NCI-H524 (cell line): ENCODE measurements at places on chromosomes 13 and 19.

DNA sequence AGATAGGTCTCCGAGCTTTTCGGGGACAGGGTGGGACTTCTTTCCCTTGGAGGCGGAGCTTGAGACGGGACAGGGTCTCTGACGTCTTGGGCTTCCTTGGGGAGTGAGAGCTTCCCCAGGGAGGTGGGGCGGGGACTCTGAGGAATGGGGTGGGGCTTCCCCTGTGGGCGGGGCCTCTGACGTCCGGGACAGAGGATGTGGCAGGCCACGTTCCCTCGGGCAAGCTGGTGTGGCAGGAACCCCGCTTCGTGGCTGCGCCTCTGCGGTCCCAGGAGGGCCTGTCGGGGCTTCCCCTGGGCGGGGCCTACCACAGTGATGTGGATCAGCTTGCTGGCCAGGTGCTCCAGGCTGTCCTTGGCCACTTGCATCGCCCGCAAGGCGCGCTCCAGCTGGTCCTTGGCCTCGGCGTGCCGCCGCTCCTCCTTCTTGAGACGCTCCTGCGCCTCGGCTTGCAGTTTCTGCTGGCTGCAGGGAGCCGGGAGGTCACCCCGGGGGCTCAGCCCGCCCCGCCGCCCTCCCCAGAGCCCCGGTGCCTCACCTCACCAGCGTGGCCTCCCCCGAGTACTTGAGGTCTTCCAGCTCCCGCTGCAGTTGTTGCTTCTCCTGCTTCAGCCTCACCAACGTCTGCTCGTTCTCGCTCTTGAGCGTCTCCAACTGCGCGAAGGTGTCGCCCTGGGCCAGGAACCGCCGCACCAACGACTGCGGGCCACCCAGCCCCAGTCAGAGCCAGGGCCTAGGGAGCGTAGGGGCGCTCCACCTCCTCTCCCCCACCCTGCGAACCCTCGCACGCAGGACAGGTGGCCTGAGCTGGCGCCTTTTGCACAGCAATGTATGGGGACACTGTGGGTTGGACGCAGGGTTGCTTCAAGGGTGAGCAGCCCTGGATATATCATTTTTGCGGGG is 3.3 kb upstream of the RGL3 start:
- peak; percentile 67 for DNase-seq

- no peak for DNase-seq
Measured at GRCh38 chr19:54356444-54357056, 8.2 kb downstream of the LAIR1 start.

DNA sequence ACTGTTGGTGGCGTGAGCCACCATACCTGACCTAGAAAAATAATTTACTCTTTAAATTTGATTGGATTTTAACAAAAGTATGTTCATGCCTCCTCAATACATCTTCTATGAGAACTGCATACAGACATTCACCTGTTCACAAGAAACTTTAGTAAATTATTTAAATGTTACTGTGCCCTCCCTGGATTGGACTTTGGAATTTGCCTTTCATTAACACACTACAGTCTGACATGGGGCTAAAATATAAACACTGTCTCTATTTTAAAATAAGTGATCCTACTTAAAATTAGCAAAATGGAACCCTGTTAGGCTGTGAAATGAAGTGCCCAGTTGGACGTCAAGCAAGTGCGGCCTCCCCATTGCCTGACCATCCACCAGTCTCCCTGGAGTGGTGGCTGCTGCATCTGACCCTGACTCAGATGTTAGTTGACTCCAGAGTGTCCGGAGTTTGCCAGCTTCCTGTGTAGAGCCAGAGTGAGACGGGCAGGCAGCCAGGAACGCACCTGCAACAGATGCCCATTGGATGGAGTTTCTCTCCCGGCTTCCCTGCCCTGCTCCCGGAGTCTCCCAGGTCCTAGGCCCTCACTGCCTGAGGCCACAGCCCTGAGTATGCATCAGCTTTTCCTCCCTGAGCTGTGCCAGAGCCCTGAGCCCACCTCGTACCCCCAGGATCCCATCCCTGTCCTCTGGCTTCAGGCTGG is 45.9 kb upstream of the ATP11A start:
- DNase-seq = no peak

DNA sequence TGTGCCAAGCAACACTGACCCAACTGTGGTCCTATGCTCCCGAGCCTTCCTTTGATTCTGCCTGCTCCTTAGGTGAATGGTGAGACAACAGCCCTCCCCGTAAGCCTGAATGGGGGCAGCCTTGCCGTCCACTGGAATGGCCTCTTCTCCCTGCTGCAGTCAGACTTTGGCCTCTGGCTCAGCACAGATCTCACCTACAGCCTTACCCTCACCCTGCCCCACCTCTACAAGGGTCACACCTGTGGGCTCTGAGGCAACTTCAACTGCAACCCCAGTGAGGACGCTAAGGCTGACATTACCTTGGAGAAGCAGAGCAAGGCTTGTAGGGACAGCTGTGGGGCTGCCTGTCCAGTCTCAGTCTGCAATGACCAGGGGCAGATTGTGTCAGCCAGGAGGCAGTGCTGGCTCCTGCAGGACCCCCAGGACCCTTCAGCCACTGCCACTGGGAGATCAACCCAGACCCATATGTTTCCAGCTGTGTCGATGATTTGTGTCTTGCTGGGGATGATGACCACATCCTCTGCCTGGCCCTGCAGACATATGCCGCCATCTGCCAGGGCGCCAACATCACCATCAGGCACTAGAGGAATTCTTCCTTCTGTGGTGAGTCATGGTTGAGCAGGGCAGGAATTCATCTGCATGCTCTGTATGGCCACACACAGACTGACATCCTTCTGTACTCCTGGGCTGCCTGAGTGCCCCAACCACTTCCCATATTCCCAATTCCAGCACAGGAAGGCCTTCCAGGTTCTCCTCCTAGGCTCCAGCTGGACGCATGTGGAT is 27.3 kb upstream of the FXYD3 start:
- peak; percentile 64 for DNase-seq
